Stimulated activated CD8-positive, alpha-beta memory T cell treated with anti-CD3 and anti-CD28 coated beads, Interleukin-12 subunit alpha, Interleukin-12 subunit beta, amount 100 ng/mL, for 1 hour (primary cell): ENCODE measurements at places on chromosomes 2 and 18.

DNA sequence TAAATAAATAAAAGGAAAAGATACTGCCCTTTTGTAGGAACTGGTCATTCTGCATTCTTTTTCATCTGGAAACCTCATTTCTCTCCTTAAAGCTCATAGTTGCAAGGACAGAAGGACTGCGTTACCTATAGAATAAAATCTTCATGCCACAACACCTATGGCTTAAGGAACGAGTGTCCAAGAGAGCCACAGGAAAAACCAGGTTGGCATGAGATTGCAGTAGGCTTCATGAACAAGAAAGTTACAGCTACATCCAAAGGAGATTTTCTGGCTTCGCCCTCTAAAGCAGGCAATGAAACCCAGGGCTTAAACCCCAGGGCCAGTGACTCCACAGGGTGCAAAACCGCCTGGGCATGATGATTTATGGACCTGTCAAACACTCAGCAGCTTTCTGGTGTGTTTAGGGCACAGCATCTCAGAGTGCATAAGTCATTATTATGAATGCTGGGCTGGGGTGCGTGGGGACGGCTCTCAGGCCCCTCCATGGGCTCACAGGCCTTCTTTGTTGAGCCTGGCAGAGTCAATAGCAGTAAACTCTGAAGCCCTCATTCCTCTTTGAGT, 30.7 kb upstream of the PIEZO2 start:
- no peak for DNase-seq

- no peak for DNase-seq
Observed at GRCh38 chr18:44510390-44510789, 170.3 kb upstream of the SETBP1 start.

DNA sequence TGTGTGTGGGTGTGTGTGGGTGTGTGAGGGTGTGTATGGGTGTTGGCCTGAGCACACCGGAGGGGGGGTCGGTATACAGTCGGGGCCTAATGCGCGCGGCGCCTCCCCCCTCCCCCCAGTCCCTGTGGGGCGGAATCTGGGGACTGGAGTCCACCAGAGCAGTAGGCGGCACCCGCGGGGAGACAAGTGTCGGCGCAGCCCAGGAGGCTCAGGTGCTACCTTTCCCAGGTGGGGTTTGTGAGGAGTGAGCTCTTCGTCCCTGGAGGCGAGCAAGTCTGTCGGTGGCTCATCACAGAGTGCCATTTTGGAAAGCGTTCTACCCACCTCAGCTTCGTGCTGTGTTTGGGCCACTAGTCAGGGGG, 2896.1 kb upstream of the TEKT4 start:
- no peak for DNase-seq

DNA sequence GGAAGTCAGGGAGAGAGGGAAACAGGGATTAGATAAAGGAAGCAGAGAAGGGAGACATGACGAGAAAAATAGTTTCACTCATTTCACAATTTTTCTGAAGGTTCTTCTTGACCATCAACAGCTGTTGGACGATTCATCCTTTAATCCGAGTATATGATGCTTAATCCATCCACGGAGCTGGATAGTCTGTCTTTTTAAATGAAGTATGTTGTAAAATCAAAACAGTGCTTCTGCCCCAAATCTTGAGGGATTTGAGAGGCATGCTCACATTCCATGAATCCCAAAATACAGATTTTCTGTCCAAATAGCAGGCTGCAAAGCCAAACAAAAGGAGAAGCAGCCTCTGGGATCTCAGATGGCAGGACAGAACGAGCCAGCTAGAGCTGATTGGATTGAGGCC, 47.5 kb downstream of the EPAS1 start:
- no peak for DNase-seq

GRCh38 chr2:57728691-57729090, 317.9 kb upstream of the VRK2 start:
- no peak for DNase-seq

DNA sequence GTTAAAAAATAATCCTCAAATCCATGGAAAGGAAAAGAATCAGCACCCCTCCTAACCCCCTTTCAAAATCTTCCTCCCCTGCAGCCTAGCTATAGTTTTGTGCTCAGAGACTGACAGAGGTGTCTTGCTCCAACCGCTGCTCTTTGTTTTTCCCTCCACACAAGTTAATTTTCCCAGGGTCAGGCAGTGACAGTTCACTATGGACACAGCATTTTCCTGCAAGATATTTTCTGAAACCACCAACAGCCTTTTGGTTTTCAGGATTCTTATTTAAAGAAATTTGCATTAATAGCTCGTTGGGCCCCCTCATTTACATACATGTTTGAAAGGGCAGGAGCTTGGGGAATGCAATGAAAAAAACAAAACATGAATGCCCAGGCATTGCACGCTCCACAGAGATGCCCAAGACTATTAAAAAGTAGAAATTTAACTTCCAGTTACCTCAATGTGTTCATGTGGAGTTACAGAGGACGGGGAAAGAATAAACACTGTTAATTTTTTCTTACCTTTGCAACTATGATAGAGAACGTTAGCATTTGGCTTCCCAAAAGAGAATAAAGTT, 71.4 kb upstream of the CXCR4 start:
- DNase-seq: no peak

DNA sequence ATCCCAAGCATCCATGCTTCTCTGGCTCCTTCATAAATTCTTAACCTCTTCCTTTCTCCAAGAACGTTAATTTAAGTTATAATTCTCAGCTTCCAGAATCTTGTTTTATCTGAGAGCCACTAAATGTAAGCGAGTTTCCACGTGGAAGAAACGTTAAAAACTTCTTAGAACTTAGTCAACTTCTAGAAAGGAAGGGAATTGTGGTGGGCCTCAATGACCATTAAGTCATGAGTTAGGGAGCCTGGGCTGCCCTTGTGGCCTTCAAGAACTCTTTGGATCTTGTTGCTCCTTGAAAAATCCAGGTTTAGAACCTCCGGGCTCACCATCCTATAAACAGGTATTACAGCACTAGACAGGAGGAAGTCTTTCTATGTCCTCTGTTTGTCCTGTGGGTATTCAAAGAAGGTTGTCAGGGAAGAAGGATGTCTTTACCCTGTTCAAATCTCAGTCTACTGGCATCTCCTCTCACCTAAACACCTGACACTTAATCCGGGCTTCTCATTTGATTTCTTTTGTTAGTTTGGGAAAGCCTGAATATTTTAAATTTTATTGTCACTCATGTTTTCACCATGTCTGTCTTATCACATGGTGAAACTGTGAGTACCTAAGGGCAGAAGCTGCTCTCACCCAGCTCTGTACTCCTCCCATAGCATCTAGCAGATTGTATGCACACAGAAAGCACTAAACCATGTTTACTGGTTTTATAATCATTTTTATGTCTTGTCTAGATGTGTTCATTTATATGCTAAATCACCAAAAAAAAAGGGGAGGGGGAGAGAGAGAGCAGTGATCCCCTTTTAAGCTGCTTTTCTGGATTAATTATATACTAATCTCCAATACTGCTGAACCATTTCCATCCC, 6.3 kb downstream of the RND3 start:
- DNase-seq: no peak

- no peak for DNase-seq
Observed at GRCh38 chr2:53331667-53332066, 435.9 kb upstream of the CHAC2 start.
